ENCODE measurements at places on chromosomes 12 and 14. TPM values are rescaled to one million over a fixed set of nuclear protein-coding genes. Genes with fewer than 3 reads are reported as not detected.

Gene KLRG1
- polyA plus RNA-seq = 5.1 TPM

Gene RTL1
- polyA plus RNA-seq = 0.07 TPM

GRCh38 chr14:88305528-88306322 is 17.3 kb downstream of the KCNK10 start:
- no peak overlapping the region for H3K4me3 ChIP-seq
- no peak overlapping the region for H3K27ac ChIP-seq
- H3K27me3 ChIP-seq = no peaks in the 10 kb centered on the region
- DNase-seq = no peak
- H3K4me1 ChIP-seq = no peaks in the 10 kb centered on the region

Gene AMN
- 0.03 TPM for polyA plus RNA-seq

DNA sequence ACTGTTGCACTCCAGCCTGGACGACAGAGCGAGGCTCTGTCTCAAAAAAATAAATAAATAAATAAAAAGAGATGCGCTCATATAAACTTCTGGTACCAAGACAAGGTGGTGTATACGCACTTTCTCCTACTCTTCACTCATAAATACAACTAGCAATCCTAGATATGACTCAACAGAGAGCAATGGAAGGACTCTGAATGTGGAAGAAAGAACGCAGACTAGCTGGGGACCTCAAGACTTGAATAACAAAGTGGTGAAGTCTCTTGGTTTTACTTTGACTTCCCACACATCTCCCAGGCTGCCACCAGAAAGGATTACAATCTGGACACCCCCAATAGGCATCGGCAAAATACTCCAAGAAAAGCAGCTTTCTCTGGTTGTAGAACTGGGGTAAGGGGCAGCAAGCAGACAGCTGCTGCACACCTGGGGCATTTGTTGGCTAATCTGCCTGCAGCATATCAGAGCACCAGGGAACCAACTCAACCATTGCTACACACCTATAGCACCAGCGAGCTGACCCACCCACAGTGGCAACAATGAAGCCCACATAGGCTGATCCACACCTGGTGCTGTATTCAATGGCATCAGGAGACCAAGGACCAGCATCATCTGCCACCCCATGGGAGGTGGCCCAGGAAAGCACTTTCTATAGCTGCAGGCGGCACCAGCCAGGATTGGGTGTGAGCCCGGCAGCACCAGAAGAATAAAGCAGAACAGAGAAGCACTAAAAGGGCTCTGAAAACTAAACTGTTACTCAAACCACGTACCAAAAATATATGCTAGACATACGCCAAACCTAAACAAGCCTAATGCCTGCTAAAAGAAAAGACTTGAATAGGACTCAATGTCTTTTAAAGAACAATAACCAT is 1231.7 kb upstream of the TMEM132C start:
- no peak for DNase-seq
- no peaks in the 10 kb centered on the region for H3K4me1 ChIP-seq
- H3K27ac ChIP-seq = no peak overlapping the region
- H3K27me3 ChIP-seq = no peaks in the 10 kb centered on the region
- H3K36me3 ChIP-seq = no peaks in the 10 kb centered on the region

DNA sequence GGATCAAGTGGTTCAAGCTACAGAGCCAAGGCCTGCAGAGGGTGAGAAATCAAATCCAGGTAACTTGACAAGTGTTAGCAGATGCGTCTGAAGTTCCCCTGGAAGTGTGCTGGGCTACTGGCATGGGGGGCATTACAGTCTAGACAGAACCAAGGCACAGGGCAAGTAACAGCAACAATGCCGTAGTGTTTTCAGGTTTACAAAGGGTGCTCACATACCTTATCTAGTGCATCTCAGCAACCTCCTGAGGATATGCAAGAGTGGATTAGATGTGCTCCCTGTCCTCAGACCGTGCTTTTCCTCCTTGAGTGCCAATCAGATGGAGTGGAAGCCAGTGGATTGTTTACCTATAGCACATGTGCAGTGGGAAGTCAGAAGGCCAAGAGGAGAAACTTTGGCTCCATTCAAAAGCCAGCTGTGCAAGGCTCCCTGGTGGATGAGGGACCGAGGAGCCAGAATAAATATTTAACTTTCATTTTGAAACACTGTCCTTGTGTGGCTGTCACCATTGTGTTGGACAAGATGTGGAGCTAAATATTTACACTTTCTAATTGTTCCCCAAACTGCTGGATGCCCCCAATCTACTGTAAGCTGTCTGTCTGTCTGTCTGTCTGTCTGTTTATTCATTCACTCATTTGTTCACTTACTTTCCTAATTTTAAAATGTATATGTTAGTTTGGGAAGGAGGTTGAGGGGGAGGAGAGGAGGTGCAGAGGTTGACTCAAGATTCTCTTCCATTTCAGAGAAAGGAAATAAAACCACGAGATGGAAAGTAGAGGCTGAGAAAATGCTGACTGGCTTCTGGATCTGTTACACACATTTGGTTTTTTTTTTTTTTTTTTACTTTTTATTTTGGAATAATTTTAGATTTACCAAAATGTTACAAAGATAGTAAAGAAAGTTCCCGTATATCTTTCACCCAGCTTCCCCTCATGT is 184.0 kb upstream of the PARP11 start:
- H3K4me3 ChIP-seq = no peak overlapping the region
- no peaks in the 10 kb centered on the region for H3K4me1 ChIP-seq
- no peak for DNase-seq
- H3K36me3 ChIP-seq = no peaks in the 10 kb centered on the region
- no peak overlapping the region for H3K27ac ChIP-seq

- peaks cover 6% of the 10 kb centered on the region for H3K4me1 ChIP-seq
- no peak overlapping the region for H3K27ac ChIP-seq
- DNase-seq = no peak
- no peaks in the 10 kb centered on the region for H3K36me3 ChIP-seq
- no peak overlapping the region for H3K4me3 ChIP-seq
- H3K27me3 ChIP-seq = no peaks in the 10 kb centered on the region
Measured at GRCh38 chr12:88889326-88890110, 309.2 kb upstream of the KITLG start.

Gene KLRC4
- polyA plus RNA-seq = not detected

Gene LYZ
- polyA plus RNA-seq = not detected

Gene KRT6B
- polyA plus RNA-seq = not detected

Gene CTSG
- polyA plus RNA-seq = not detected

DNA sequence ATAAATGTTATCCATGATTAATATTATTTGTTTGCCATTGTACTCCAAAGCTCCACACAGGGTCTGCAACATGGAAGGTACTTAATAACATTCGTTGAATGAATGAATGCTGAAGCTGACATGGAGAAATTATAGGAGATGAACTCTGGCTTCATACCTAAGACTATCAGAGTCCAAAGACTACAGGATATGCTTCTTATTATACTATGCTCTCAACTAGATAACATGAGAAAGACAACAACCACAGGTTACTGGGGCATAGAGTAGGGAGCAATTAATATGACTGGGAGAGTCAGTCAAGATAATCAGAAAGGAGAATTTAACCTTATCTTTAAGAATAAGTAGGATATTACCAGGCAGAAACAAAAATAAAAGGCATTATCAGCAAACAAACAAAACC is 236.3 kb upstream of the SOX5 start:
- no peaks in the 10 kb centered on the region for H3K4me1 ChIP-seq
- H3K36me3 ChIP-seq = no peaks in the 10 kb centered on the region
- no peak overlapping the region for H3K4me3 ChIP-seq
- no peaks in the 10 kb centered on the region for H3K27me3 ChIP-seq
- H3K27ac ChIP-seq = no peak overlapping the region
- no peak for DNase-seq

DNA sequence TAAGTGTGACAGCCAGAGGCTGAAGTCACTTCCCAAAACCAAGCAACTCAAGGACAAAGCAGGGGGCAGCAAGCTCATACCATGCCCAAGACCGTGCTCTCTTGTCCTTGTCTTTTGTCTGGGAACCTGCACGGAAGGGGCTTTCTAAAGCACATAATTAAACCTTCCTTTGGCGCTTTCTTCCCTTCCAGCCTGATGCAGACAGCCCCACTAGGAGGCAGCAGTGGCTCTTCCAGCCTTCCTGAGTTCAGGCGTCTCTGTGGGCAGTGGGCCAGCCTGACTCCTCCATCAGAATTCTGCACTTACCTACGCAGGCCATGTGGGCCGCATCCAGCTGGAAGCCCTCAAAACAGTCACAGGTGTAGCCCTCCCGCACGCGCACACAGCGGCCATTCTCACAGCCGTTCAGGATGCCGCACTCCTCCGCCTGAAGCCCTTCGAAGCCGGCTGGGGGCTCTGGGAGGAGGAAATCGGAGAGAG is 7.6 kb downstream of the ISCA2 start:
- H3K4me3 ChIP-seq = no peak overlapping the region
- H3K27ac ChIP-seq = no peak overlapping the region
- DNase-seq = peak; percentile 87

Gene MIP
- polyA plus RNA-seq = not detected

DNA sequence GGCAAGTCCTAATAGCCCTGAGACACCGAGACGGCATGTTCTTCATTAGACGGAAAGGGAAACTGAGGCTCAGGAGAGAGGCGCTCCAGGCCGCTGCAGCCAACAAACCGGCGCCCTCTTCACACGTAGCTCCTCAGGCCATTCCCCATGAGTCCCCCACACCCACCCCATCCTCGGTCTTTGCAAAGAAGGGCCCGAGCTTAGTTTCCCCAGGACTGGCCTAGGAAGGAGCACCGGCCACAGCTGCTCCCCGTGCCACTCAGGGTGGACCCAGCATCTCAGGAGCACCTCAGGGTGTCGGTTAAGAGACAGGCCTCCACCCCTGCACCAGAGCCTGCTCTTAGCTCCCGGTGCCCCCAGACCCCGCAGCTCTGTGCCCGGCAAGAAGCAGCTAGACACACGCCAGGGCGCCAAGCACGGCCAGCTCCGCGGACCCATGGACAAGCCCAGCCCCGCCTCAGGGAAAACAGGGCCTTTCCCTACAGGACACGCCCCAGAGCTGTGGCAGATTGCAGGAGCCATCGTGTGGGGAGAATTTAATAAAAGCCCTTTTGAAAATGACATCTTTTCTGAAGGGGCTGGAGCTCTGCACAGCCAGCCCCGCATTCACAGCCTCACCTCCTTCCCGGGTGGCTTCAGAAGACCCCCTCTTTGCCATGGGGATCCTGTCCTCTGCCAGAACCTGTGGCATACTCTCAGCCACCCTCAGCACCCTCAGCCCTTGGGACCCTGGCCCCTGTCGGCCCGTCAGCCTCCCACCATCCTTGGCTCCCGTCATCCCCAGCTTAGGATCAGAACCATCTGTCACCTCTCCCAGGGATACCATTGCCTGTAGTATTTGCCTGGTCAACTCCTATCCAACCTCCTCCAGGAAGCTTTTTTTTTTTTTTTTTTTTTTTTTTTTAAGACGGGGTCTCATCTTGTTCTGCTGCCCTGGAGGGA is 59.7 kb downstream of the LGMN start:
- H3K27ac ChIP-seq = no peak overlapping the region
- DNase-seq = peak; percentile 59
- H3K36me3 ChIP-seq = peaks cover 10% of the 10 kb centered on the region
- no peaks in the 10 kb centered on the region for H3K27me3 ChIP-seq

DNA sequence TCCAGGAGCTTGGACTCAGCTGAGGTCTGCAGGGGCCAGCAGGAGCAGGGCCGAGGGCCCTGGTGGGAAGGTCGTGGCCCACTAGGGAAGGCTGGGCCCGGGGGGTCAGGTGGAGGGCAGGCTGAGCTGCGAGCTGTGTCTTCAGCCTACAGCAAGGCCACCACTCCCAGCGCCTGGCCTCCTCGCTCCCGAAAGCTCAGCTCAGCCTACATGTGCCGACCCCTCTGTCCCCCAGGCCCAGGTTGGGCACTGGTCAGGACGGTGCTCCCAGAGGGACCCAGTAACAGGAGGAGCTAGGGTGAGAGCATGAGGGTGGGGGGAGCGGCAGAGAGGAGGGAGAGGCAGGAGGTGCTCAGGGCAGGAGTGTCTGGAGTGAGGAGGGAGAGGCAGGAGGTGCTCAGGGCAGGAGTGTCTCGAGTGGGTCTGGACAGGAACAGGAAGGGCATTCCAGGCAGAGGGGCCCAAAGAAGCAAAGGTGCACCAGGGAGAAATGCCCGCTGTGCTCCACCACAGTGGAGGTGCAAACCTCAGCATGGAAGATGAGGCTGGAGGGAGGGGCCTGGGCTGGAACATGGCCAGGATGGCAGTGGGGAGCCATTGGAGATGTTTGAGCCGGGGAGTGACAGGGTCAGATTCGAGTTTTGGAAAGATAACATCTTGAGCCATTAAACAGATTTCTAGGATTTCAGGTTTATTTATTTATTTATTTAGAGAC is 29.1 kb upstream of the GPR132 start:
- H3K4me3 ChIP-seq = peak overlapping the region; percentile 92
- no peaks in the 10 kb centered on the region for H3K36me3 ChIP-seq
- no peaks in the 10 kb centered on the region for H3K27me3 ChIP-seq
- DNase-seq = no peak

DNA sequence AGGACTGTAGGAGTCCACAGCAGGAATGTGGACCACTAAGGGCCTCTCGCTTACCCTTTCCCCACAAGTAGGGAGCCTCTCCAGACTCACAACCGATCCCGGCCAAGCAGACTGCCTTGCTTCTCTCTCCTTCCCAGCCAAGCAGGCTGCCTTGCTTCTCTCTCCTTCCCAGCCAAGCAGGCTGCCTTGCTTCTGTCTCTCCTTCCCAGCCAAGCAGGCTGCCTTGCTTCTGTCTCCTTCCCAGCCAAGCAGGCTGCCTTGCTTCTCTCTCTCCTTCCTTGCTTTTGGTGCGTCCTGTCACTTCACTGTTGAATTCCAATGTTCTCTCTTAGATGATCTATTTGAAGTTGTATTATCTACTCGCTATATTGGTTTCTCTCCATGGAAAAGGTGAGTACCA is 32.6 kb upstream of the CCND2 start:
- H3K36me3 ChIP-seq = no peaks in the 10 kb centered on the region
- no peaks in the 10 kb centered on the region for H3K4me1 ChIP-seq

Gene ENDOU
- polyA plus RNA-seq = not detected

DNA sequence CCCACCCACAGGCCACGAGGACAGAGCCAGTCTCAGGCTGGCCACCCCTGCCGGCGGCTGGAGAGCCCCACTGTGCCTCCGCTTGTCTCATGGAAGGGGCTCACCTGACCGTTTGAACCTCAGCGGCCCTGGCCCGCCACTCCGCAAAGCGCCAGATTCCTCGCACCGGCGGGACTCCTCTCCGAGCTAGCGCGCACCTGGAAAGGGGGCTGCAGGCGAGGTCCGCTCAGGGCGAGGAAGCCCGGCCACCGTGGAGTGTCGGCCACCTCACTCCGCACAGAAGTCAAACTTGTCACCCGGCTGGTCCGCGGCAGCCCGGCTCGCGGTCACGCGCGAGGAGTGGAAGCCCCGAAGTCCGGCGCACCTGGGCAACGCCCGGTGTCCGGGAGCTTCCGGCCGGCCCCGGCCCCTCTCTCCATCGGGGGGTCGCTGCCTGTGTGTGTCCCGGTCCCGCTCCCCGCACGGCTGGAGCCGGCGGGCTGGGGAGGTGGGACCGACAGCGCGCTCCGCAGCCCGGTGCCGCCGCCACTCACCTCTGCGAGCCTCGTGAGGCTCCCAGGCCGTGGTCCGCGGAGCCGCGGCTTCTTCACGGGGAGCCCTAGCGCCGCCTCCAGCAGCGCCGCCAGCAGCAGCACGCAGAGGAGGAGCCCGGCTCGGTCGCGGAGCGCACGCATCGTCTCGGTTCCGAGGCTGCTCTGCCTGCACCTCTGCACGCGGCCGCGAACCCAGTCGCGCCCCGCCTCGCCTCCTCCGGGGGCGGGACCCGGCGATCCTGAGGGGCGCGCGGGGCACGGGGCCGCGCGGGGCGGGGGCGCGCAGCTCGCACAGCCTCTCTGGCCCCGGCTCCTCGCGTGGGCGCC is at the start of gene ISM2:
Gene ISM2, minus strand, starts transcription at position 697 of the 860 bp plus-strand sequence. Its CDS starts 23 bp downstream, at position 674.
- DNase-seq = peak; percentile 86
- no peaks in the 10 kb centered on the region for H3K4me1 ChIP-seq

GRCh38 chr12:46941981-46942380 is 116.2 kb upstream of the SLC38A4 start:
- no peaks in the 10 kb centered on the region for H3K4me1 ChIP-seq
- DNase-seq = no peak
- H3K27me3 ChIP-seq = no peaks in the 10 kb centered on the region
- no peak overlapping the region for H3K4me3 ChIP-seq
- H3K27ac ChIP-seq = peak overlapping the region; percentile 86

Gene NOXRED1
- 0.37 TPM for polyA plus RNA-seq

Measured in SK-N-SH (cell line).